ENCODE measurements at places on chromosomes 4 and X.

DNA sequence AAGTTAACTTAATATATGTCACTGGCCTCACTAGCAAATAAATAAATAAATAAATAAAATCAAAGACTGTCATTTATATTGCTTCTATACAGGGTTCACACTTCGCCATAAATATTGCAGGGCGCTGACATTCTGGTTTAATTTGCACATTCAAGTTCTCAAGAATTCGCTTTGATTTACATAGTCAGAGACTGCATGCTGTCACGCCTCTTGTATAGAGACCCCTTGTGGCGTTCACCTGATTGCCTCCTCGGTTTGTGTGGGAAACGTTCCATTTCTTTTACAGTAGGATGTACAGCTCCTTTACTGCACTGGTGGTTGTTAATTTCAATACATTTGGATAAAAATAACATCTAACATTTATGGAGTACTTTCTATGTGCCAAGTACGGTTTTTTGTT is 71.3 kb upstream of the ADGRG2 start:
- DNase-seq, result no peak

DNA sequence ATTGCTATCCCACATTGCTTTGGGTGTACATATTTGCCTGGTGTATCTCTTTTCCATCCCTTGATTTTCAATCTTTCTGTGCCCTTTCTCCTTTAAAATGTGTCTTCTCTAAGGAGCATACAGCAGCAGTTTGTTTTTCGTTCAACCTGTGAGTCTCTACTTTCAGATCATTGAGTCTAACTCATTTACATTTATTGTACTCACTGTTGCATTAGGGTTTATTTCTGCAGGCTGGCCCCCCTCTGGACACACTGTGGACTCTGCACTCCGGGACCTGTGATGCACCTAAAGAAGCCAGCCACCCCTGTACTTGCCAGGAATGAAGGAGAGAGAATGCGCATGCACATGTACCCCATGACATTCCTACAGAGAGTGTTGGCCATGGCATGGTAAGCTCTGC is 93.0 kb downstream of the FAM53A start:
- no peak for DNase-seq

DNA sequence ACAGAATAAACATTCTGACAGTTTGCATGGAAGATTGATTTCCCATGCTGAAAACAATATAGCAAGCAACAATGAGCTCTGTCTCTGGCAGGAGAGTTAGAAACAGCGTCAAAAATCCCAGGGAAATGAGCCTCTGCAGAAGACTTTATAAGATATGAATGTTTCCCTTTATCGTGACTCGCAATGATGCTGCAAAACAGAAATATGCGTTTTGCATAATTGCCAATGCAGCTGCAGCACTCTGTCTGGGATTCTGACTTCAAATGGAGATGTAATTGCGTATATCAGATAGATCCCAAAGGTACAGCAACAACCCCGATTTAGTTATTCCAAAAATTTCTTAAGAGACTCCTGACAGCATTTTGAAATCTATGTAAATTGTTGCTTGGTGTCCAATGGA is 702.4 kb upstream of the EPHA5 start:
- peak; percentile 52 for DNase-seq

- no peak for DNase-seq
Measured at GRCh38 chrX:53256446-53257041, 24.8 kb downstream of the IQSEC2 start.

- no peak for DNase-seq
Measured at GRCh38 chr4:108619372-108620100, 840 bp upstream of the RPL34 start.
